WTC11 (cell line): ENCODE measurements at places on chromosomes 1 and 21. TPM values are rescaled to one million over a fixed set of nuclear protein-coding genes. Genes with fewer than 3 reads are reported as not detected.

DNA sequence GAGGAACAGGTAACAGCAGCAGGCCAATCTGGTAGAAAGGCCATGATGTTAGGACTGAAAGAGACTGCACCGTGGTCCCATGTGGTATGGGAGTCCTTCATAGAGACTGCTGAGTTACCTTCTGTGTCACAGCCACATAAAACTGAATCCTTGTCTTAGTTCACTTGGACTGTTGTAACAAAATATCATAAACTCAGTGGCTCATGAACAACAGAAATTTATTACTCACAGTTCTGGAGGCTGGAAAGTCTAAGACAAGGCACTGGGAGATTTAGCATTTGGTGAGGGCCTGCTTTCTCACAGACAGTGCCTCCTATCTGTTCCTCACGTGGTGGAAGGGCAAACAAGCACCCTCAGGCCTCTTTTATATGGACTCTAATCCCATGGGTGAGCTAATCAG is 67.5 kb downstream of the CD2 start:
- H3K27ac ChIP-seq, result no peak overlapping the region
- no peak overlapping the region for H3K4me3 ChIP-seq
- no peak for DNase-seq
- no peaks in the 10 kb centered on the region for H3K27me3 ChIP-seq
- peaks cover 31% of the 10 kb centered on the region for H3K4me1 ChIP-seq
- H3K36me3 ChIP-seq, result no peaks in the 10 kb centered on the region

- no peaks in the 10 kb centered on the region for H3K36me3 ChIP-seq
- no peak overlapping the region for H3K27ac ChIP-seq
- H3K27me3 ChIP-seq, result peaks cover 3% of the 10 kb centered on the region; the same call in 1 of the 2 replicates
- H3K4me1 ChIP-seq, result no peaks in the 10 kb centered on the region
- DNase-seq, result no peak
- no peak overlapping the region for H3K4me3 ChIP-seq
These were observed 139.8 kb downstream of the DMRTB1 start for GRCh38 chr1:53598966-53599365.

- peak within 1 kb of the TSS; percentile 86 for H3K4me3 ChIP-seq
- H3K36me3 ChIP-seq, result no peaks in the 10 kb centered on the region
- H3K27me3 ChIP-seq, result peaks cover 14% of the 10 kb centered on the region
- no peak within 1 kb of the TSS; the same call in 1 of the 2 replicates for H3K27ac ChIP-seq
- peaks cover 18% of the 10 kb centered on the region for H3K4me1 ChIP-seq
These were observed at the start of gene GPR157 for GRCh38 chr1:9128520-9129265. TSS of gene GPR157 (minus strand) at chr1:9129102. CDS start at chr1:9129027, 75 bp downstream.

DNA sequence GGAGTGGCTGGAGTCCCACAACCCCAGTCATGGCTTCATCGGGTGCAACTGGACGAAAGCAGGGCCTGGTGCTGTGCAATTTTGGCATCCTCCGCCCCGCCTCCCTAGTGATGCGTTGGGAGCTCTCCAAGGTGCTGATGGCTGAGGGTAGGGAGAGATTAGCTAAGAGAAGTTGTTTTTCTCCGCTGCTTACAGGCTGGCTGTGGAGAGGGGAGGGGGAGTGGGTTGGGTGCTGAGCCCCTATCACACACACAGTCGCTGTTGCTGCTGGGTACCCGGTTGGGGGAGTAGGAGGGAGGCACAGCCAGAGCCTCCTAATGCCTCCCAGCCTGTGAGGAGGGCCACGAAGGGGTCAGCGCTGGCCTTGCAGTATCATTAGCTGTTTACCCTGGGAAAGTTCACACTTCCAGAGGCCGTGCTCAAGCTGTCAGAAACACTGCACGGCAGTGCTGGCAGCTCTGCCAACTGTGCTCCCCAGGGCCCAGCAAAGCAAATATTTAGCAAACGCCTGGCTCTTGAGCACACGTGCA is 110.0 kb downstream of the GRIK3 start:
- no peak overlapping the region for H3K4me3 ChIP-seq
- no peaks in the 10 kb centered on the region for H3K36me3 ChIP-seq
- peaks cover 15% of the 10 kb centered on the region for H3K4me1 ChIP-seq
- DNase-seq, result peak; percentile 90
- no peak overlapping the region for H3K27ac ChIP-seq

- no peaks in the 10 kb centered on the region for H3K27me3 ChIP-seq
- peaks cover 13% of the 10 kb centered on the region for H3K36me3 ChIP-seq
- H3K4me1 ChIP-seq, result peaks cover 20% of the 10 kb centered on the region
- no peak overlapping the region for H3K4me3 ChIP-seq
These were observed 3.2 kb downstream of the LYPLA2 start for GRCh38 chr1:23793861-23794731.

GRCh38 chr1:64733581-64734286 is 11.1 kb upstream of the RAVER2 start:
- H3K4me3 ChIP-seq, result no peak overlapping the region
- no peaks in the 10 kb centered on the region for H3K36me3 ChIP-seq
- H3K4me1 ChIP-seq, result peaks cover 8% of the 10 kb centered on the region; the same call in 1 of the 2 replicates
- no peak overlapping the region for H3K27ac ChIP-seq
- DNase-seq, result no peak

DNA sequence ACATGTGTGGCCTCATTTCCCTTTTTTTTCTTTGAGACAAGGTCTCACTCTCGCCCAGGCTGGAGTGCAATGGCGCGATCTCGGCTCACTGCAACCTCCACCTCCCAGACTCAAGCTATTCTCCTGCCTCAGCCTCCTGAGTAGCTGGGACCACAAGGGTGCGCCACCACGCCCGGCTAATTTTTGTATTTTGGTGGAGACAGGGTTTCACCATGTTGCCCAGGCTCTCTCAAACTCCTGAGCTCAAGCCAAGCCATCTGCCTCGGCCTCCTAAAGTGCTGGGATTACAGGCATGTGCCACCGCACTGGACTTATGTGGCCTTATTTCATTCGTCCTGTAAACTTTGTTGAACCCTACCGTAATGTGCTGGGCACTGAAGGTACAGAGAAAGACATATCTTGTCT is 569 bp upstream of the WARS2 start:
- H3K27me3 ChIP-seq, result no peaks in the 10 kb centered on the region
- H3K36me3 ChIP-seq, result no peaks in the 10 kb centered on the region
- H3K27ac ChIP-seq, result no peak overlapping the region
- H3K4me1 ChIP-seq, result peaks cover 10% of the 10 kb centered on the region
- H3K4me3 ChIP-seq, result no peak overlapping the region

GRCh38 chr1:113442131-113442530 is 51.8 kb downstream of the MAGI3 start:
- no peaks in the 10 kb centered on the region for H3K27me3 ChIP-seq
- H3K36me3 ChIP-seq, result peaks cover 10% of the 10 kb centered on the region
- H3K27ac ChIP-seq, result no peak overlapping the region
- peaks cover 25% of the 10 kb centered on the region for H3K4me1 ChIP-seq
- DNase-seq, result no peak
- H3K4me3 ChIP-seq, result no peak overlapping the region

- H3K27me3 ChIP-seq, result no peaks in the 10 kb centered on the region
- H3K4me3 ChIP-seq, result no peak overlapping the region
- no peak overlapping the region for H3K27ac ChIP-seq
- no peaks in the 10 kb centered on the region for H3K36me3 ChIP-seq
- no peak for DNase-seq
These were observed 341.1 kb downstream of the TGFB2 start for GRCh38 chr1:218686258-218686657.

- peaks cover 6% of the 10 kb centered on the region for H3K4me1 ChIP-seq
- H3K27me3 ChIP-seq, result no peaks in the 10 kb centered on the region
- H3K4me3 ChIP-seq, result no peak overlapping the region
- DNase-seq, result no peak
- H3K36me3 ChIP-seq, result no peaks in the 10 kb centered on the region
These were observed 232.9 kb upstream of the B3GALT2 start for GRCh38 chr1:193419295-193419694.

GRCh38 chr1:231073331-231073730 is 33.3 kb upstream of the FAM89A start:
- peaks cover 75% of the 10 kb centered on the region for H3K27me3 ChIP-seq
- no peak overlapping the region for H3K4me3 ChIP-seq
- H3K36me3 ChIP-seq, result no peaks in the 10 kb centered on the region
- peaks cover 22% of the 10 kb centered on the region for H3K4me1 ChIP-seq
- DNase-seq, result no peak
- no peak overlapping the region for H3K27ac ChIP-seq

DNA sequence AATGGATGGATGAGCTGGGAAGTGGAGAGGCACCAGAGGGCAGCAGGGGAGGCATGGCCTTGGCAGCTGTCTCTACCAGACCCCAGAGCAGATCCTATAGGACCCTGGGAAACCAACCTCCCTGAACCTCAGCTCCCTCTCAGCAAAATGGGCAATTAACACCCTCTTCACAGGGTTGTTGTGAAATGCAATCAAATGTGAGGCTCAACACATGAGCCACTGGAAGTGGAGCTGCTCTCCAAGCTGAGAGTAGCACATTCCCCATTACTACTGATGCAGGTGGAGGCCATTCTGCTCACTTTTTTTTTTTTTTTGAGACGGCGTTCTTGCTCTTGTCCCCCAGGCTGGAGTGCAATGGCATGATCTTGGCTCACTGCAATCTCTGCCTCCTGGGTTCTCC is 6.5 kb upstream of the SYNC start:
- H3K27ac ChIP-seq, result no peak overlapping the region
- H3K27me3 ChIP-seq, result peaks cover 30% of the 10 kb centered on the region
- no peaks in the 10 kb centered on the region for H3K36me3 ChIP-seq
- peaks cover 12% of the 10 kb centered on the region for H3K4me1 ChIP-seq

- H3K27me3 ChIP-seq, result no peaks in the 10 kb centered on the region
- no peak for DNase-seq
- no peak overlapping the region for H3K27ac ChIP-seq
- no peaks in the 10 kb centered on the region for H3K4me1 ChIP-seq
- H3K36me3 ChIP-seq, result peaks cover 17% of the 10 kb centered on the region
These were observed 35.3 kb upstream of the RIPK4 start for GRCh38 chr21:41802198-41802584.

- DNase-seq, result peak; percentile 17
- H3K36me3 ChIP-seq, result no peaks in the 10 kb centered on the region
- no peak overlapping the region for H3K4me3 ChIP-seq
- peaks cover 20% of the 10 kb centered on the region for H3K4me1 ChIP-seq
These were observed 25.0 kb downstream of the CRYAA start for GRCh38 chr21:43193651-43194302.

DNA sequence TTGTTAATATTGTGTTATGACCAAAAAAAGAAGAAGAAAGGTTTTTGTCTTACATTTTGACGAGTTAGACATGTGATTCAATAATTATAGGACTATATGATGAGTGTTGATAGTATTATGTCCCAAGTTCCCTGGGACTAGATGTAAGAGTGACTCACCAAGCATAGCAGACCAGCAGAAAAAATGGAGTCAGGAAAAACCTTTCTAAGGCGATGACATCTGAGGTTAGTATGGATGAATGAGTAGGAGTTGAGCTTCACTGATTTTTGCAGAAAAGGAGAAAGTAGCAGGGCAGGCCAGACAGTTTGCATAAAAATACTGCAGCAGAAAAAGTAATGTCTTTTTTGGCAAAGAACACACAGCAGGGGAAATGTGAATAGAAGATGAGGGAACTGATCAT is 1041.3 kb upstream of the ADGRL4 start:
- no peaks in the 10 kb centered on the region for H3K4me1 ChIP-seq
- H3K4me3 ChIP-seq, result no peak overlapping the region
- no peaks in the 10 kb centered on the region for H3K27me3 ChIP-seq

GRCh38 chr1:113903501-113904292 is 902 bp downstream of the AP4B1 start:
- peaks cover 16% of the 10 kb centered on the region for H3K36me3 ChIP-seq
- H3K4me3 ChIP-seq, result peak overlapping the region; percentile 95
- peak overlapping the region; percentile 94 for H3K27ac ChIP-seq
- no peak for DNase-seq

DNA sequence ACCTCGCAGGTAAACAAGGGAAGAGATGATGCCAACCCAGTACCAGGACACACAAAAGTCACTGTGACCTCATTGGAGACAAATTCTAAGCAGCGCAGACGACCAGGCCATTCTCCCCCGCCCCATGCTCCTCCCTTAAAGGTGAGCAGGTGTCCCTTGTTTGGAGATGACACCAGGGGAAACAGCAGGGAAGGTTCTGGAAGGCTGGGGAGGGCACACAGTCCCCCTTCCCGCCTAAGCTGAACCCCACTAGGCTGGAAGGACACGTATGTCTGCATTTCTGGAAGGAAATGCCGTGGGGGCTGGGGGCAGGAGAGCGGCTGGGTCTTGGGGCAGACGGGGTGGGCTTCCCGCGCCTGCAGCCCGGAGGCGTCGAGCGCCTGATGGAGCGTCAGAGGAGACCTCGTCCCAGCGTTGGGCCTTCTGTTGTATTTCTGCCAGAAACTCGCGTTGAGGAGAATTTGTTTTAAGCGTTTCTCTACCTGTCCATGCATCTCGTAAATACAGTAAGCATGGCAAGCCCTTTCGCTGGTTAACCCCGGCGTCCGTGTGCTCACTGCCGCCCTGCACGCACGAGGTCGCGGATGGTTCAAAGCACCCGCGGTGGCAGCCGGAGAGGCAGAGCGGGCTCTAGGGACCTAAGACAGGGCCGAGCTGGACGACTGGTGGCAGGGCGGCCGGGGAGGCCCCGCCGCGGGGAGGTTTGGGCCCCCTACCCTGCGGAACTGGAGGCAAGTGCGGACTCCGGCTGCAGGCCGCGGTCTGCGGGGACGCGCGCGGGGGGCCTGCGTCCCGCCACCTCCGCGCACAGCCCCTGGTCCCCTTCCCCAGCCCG is 1.2 kb upstream of the LHX4 start:
- peak overlapping the region; percentile 63 for H3K4me3 ChIP-seq
- no peaks in the 10 kb centered on the region for H3K36me3 ChIP-seq
- peak; percentile 38 for DNase-seq
- peaks cover 73% of the 10 kb centered on the region for H3K27me3 ChIP-seq

DNA sequence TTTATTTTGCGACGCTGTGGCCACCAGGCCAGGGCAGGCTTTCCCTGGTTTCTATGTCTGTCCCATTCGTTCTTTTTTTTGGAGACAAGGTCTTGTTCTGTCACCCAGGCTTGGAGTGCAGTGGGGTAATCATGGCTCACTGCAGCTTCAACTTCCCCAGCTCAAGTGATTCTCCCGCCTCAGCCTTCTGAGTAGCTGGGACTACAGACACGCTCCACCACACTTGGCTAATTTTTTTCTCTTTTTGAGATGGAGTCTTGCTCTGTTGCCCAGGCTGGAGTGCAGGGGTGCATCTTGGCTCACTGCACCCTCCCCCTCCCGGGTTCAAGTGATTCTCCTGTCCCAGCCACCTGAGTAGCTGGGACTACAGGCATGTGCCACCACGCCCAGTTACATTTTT is 43.4 kb upstream of the WNT4 start:
- H3K36me3 ChIP-seq, result no peaks in the 10 kb centered on the region
- H3K4me1 ChIP-seq, result 0 out of 2 replicates have a peak, but pooled peaks cover 3% of the 10 kb centered on the region
- H3K4me3 ChIP-seq, result no peak overlapping the region
- H3K27ac ChIP-seq, result no peak overlapping the region

- H3K36me3 ChIP-seq, result no peaks in the 10 kb centered on the region
- H3K27ac ChIP-seq, result no peak overlapping the region
- DNase-seq, result no peak
- H3K4me1 ChIP-seq, result no peaks in the 10 kb centered on the region; the same call in 1 of the 2 replicates
- H3K4me3 ChIP-seq, result no peak overlapping the region
These were observed 307.0 kb upstream of the PROX1 start for GRCh38 chr1:213680677-213681325.

- H3K4me1 ChIP-seq, result peaks cover 8% of the 10 kb centered on the region
- no peaks in the 10 kb centered on the region for H3K36me3 ChIP-seq
- H3K4me3 ChIP-seq, result no peak within 1 kb of the TSS
- no peak within 1 kb of the TSS for H3K27ac ChIP-seq
- DNase-seq, result no peak
- no peaks in the 10 kb centered on the region; the same call in none of the 2 replicates for H3K27me3 ChIP-seq
These were observed at the start of gene GPR61 for GRCh38 chr1:109539676-109540075. TSS of gene GPR61 (plus strand) at chr1:109539872. CDS start at chr1:109543023, 3,151 bp downstream.

UHMK1 gene
- total RNA-seq, result 18.3 to 20.0 TPM (median 18.8 TPM) in 3 replicates

CFAP45 gene
- total RNA-seq, result 0.27 to 0.48 TPM (median 0.48 TPM) in 3 replicates

TXNIP gene
- total RNA-seq, result 56.7 to 76.8 TPM (median 73.8 TPM) in 3 replicates

ZBTB48 gene
- 29.1 to 37.5 TPM (median 31.0 TPM) in 3 replicates for total RNA-seq

PKLR gene
- 1.5 to 2.5 TPM (median 1.6 TPM) in 3 replicates for total RNA-seq

TSPEAR gene
- total RNA-seq, result 2.1 to 2.9 TPM (median 2.7 TPM) in 3 replicates

CASZ1 gene
- total RNA-seq, result 6.9 to 11.7 TPM (median 8.7 TPM) in 3 replicates

ITLN1 gene
- not detected in 3 replicates for total RNA-seq

GBP1 gene
- total RNA-seq, result 0.20 to 0.44 TPM in 2 of 3 replicates, not detected in the other

ANGPTL3 gene
- total RNA-seq, result not detected in 3 replicates

KIAA1614 gene
- 1.8 to 3.3 TPM (median 2.1 TPM) in 3 replicates for total RNA-seq

SLC44A3 gene
- total RNA-seq, result 4.7 to 7.2 TPM (median 6.9 TPM) in 3 replicates

C1orf115 gene
- total RNA-seq, result 10.0 to 11.5 TPM (median 11.1 TPM) in 3 replicates

ELAPOR1 gene
- total RNA-seq, result 1.1 to 1.5 TPM (median 1.3 TPM) in 3 replicates
